Endothelial cell of umbilical vein (primary cell): ENCODE measurements at places on chromosomes 1 and 21. TPM values are rescaled to one million over a fixed set of nuclear protein-coding genes. Genes with fewer than 3 reads are reported as not detected.

TNFRSF25 gene
- total RNA-seq = 33.9 and 48.7 TPM in 2 replicates

DNA sequence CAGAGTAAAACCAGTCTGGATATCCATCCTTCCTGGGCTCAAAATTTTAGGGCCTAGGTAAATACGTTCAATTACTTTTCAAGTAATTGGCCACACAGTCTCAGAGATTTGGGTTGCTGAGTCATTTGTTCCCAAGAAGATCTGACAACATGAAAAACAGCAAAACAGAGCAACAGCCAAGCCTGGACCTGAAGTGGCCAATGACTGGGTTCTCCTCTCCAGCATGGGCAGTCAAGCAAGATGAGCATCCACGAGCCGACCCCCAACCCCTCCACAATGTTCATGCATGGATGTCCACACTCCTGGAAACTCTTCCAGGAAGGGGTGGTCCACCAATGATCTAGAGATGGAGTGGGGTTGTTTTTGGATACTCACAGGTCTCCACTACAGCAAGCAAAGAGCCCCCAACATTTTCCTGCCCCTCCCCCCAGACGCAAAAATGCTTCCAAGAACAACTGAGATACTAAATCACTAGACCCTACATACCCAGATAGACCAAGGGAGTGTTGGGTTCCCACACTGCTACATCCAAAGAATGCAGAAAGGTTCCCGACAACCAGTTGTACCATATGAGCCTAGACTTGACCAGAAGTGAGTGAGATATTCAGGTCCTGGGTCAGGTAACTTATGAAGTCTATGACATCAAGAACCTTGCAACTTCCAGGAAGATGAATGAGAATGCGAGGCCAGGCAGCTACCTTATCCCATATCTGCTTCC, 73.0 kb downstream of the CD46 start:
- no peak overlapping the region for H3K4me3 ChIP-seq
- DNase-seq = no peak
- no peaks in the 10 kb centered on the region for H3K36me3 ChIP-seq
- H3K27me3 ChIP-seq = no peaks in the 10 kb centered on the region
- H3K4me1 ChIP-seq = peaks cover 45% of the 10 kb centered on the region

GRCh38 chr1:62875676-62876075, 91.7 kb downstream of the ATG4C start:
- no peaks in the 10 kb centered on the region for H3K36me3 ChIP-seq
- peaks cover 8% of the 10 kb centered on the region for H3K27me3 ChIP-seq
- H3K4me1 ChIP-seq = peaks cover 2% of the 10 kb centered on the region
- no peak for DNase-seq
- no peak overlapping the region for H3K27ac ChIP-seq

DNA sequence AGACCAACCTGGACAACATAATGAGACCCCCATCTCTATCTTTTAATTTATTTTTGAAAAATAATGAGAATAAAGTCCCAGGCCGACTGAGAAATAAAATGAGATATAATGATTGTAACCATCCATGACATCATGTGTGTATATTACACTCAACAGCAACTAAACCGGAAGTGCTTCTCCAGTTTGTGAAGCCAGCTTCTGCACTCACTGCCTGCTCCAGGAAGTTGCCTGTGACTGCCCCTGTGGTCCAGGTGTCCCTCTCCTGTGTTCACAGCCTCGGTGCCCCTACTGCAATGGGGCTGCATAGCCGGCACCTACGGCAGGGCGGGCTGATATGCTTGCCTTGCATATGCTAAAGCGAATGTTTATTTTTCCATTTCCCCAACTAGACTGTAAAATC, 68.3 kb downstream of the SSBP3 start:
- no peak overlapping the region for H3K4me3 ChIP-seq
- no peaks in the 10 kb centered on the region for H3K36me3 ChIP-seq
- peak overlapping the region; percentile 42 for H3K27ac ChIP-seq
- DNase-seq = peak; percentile 43
- peaks cover 31% of the 10 kb centered on the region for H3K4me1 ChIP-seq
- H3K27me3 ChIP-seq = no peaks in the 10 kb centered on the region

- no peaks in the 10 kb centered on the region for H3K4me1 ChIP-seq
- no peaks in the 10 kb centered on the region for H3K27me3 ChIP-seq
- no peak for DNase-seq
Measured at GRCh38 chr1:159307346-159308020, 5.3 kb downstream of the FCER1A start.

FMO5 gene
- total RNA-seq = 0.60 and 1.3 TPM in 2 replicates

OR2T2 gene
- not detected in 2 replicates for total RNA-seq

DNA sequence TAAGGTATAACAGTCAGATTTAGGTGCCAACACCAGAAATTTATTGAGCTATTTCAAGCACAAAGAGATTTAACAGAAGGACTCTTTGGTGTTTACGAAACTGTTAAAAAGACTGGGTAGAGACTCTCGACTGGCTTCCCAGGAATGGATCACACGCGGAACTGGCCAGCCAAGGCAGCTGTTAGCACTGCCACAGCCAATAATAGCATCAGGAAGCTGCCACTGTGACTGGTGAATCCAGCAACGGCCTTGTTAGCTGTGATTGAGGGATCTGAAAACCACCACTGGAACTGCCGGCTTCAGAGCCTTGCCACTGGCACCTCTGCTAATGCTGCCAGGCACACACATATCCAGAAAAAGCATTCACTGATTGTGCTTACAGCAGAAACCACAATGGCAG, 10.6 kb upstream of the SIM2 start:
- H3K4me3 ChIP-seq = no peak overlapping the region
- no peaks in the 10 kb centered on the region for H3K36me3 ChIP-seq
- no peak overlapping the region for H3K27ac ChIP-seq
- peaks cover 85% of the 10 kb centered on the region for H3K27me3 ChIP-seq

DNA sequence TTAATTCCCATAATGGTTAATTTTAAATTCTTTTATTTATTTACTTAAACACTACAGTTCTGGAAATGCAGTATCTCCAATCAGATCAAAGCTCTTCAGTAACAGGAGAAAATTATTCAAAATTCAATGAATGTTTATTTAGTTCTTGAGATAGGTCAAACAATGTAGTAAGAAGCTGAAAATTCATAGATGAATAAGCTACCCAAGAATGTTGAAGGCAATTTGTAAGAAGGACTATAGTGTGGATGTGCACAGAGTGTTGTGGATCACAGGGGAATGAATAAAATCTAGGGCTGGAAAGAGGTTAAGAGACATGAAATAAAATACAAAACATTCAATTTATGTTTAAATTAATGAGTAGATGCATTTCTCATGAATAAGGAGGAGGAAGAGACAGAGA, 72.0 kb downstream of the OLFM3 start:
- no peaks in the 10 kb centered on the region for H3K36me3 ChIP-seq
- H3K27me3 ChIP-seq = no peaks in the 10 kb centered on the region

LIN28A gene
- total RNA-seq = not detected in 2 replicates

- H3K27ac ChIP-seq = no peak overlapping the region
- H3K27me3 ChIP-seq = peaks cover 3% of the 10 kb centered on the region
- H3K4me1 ChIP-seq = peaks cover 4% of the 10 kb centered on the region
- no peak for DNase-seq
Measured at GRCh38 chr1:26029864-26030481, 8.4 kb downstream of the EXTL1 start.

DNA sequence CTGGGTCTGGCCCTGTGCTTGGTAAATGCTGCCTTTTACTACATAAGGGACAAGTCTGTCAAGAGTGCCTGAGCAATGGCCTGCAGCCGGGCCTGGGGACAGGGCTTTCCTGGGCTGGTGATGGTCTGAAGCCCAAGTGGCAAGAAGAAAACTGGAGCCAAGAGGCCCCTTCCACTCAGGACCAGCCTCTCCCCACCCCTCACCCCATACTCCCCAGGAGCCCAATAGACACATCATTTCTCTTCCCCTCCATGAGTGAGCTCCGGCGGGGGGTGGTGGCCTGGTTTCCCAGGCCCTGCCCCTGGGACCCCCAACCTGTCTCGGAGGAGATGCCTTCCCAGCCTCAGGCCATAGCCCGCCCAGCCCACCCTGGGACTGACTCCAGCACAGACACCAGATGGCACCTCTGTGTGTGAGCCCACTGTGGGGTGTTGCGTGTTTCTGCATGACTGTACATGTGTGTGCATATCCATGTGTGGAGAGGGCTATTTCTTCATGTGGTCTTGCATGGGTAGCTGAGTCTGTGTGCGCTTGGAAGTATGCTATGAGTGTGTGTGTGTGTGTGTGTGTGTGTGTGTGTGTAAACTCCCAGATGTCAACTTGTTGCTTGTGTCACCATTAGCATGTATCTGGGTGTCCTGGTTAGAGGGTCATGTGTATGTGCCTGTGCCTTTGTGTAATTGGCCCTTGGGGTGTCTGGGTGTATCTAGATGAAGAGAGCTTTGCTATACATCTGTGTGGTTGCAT, 14.3 kb upstream of the LRP8 start:
- no peak for DNase-seq
- H3K27ac ChIP-seq = no peak overlapping the region
- no peak overlapping the region for H3K4me3 ChIP-seq
- no peaks in the 10 kb centered on the region for H3K4me1 ChIP-seq
- H3K36me3 ChIP-seq = no peaks in the 10 kb centered on the region
- H3K27me3 ChIP-seq = no peaks in the 10 kb centered on the region

B3GALT5 gene
- not detected in 2 replicates for total RNA-seq

DNA sequence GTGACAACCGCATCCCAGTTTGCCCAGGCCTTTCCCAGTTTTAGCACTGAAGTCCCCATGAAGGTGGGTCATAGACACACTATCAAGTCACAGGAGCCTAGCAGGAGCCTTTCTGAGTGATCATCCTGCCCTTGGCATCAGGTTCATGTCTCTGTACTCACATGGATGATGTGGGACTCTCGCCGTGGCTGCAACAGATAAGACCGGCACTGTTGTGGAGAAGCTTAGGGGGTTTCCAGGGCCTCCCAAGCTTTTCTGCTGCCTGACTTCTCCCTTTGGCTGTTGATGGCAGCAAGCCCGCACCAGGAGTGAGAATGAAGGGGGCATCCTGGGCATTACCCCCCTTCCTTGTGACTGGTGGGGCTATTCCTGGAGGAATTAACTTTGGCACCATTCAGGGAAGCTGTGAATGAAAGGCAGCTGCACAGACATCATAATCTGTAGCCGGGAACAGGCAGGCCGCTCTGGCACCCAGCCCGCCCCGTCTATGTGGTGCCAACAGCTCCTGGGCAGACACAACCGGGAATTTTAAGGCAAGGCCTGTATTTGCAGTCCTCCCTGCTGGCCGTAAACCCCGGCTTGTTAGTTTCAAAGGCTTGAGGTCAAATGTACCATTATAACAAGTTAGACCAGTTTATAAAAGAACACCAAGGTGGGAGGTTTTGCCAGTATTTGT, 148.6 kb downstream of the HUNK start:
- H3K36me3 ChIP-seq = no peaks in the 10 kb centered on the region
- no peak overlapping the region for H3K27ac ChIP-seq

- no peaks in the 10 kb centered on the region for H3K36me3 ChIP-seq
- H3K27ac ChIP-seq = no peak overlapping the region
- H3K4me1 ChIP-seq = peaks cover 3% of the 10 kb centered on the region
- DNase-seq = peak; percentile 29
- H3K27me3 ChIP-seq = no peaks in the 10 kb centered on the region
Measured at GRCh38 chr1:211520641-211521040, 28.7 kb upstream of the RD3 start.

- no peak overlapping the region for H3K4me3 ChIP-seq
- no peak overlapping the region for H3K27ac ChIP-seq
- peak; percentile 35 for DNase-seq
- no peaks in the 10 kb centered on the region for H3K4me1 ChIP-seq
- no peaks in the 10 kb centered on the region for H3K36me3 ChIP-seq
Measured at GRCh38 chr21:35294231-35294898, 245.3 kb upstream of the RUNX1 start.

DRAXIN gene
- 2.6 and 3.2 TPM in 2 replicates for total RNA-seq

DNA sequence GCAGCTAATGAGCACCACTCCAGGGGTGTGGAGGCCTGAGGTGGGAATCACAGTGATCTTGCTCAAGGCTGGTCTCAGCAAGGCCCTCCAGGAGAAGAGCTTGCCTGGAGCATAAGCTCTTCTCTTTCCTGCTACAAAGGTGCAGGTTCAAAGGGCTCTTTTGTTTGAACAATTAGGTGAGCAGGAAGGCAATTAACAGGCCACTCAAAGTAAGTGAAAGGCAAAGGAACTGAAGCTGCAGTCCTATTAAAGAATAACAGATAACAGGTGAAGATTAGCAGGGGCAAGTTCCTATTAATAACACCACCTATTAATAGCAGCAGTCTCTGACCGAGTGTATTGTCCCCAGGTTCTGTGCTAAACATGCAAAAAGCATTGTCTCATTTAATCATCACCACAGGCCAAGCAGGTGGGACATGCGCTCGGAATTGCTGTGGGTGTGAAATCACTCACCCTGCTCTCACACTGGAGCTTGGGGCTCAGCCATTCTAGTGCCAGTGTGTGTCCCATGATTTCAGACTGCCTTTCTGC, 113.8 kb downstream of the RHOU start:
- H3K27me3 ChIP-seq = no peaks in the 10 kb centered on the region
- no peak for DNase-seq
- no peaks in the 10 kb centered on the region for H3K36me3 ChIP-seq
- H3K4me3 ChIP-seq = no peak overlapping the region
- H3K27ac ChIP-seq = no peak overlapping the region
- H3K4me1 ChIP-seq = no peaks in the 10 kb centered on the region
